ENCODE measurements at places on chromosomes 16 and 17.

GRCh38 chr17:9181640-9182039 lies 160.3 kb downstream of the NTN1 start:
- no peak for DNase-seq

GRCh38 chr17:74850310-74850709 lies 9.4 kb downstream of the GRIN2C start:
- DNase-seq: no peak

GRCh38 chr17:80151333-80151732 lies 4.4 kb upstream of the EIF4A3 start:
- no peak for DNase-seq

DNA sequence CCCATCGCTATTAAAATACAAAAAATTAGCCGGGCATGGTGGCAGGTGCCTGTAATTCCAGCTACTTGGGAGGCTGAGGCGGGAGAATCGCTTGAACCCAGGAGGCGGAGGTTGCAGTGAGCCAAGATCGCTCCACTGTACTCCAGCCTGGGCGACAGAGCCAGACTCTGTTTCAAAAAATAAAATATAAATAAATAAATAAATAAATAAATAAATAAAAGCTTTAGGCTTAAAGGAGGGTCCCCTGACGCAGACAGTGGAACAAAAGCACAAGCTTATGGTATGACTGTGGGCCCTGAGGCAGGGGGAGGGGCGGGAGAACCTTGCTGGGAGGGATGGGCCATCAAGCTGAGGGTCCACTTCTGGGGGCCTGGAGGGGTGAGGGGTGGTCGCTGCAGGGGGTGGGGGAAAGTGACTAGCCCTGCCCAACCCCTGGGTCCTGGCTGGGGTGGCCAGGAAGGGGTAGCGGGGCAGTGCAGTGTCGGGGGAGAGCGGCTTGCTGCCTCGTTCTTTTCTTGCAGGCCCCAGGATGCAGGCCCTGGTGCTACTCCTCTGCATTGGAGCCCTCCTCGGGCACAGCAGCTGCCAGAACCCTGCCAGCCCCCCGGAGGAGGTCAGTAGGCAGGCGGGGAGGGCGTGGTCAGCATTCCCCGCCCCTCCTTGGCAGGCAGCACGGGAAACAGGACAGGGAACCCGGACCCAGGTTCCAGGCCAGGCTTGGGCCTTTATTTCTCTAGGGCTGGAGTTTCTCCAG lies 4.7 kb downstream of the SERPINF1 start:
- DNase-seq: no peak

DNA sequence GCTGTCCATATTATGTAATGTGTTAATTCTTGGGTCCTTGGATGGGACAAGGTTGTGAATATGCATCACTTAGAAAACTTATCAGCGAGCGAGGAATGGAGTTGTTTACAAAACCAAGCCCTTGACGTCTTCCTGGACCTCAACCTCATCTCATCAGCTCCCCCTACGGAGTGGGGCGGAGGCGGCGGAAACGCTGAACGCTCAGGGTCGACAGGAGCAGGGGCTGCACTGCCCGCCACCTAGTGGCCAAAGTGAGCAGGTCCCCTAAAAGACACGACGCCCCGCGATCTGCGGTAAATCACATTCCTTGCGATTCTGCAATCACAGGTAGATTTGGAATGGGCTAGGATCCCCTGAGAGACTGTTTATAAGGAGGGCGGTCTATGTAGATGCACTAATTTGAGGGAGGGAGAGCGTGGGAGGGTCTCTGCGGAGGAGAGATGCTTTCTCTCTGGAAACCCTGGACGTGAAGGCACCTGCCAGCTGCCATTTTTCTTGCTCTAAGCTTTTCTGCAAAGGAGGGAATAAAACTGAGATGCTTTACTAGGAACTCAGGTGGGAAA lies 5.4 kb upstream of the ICAM2 start:
- DNase-seq: peak; percentile 10

DNA sequence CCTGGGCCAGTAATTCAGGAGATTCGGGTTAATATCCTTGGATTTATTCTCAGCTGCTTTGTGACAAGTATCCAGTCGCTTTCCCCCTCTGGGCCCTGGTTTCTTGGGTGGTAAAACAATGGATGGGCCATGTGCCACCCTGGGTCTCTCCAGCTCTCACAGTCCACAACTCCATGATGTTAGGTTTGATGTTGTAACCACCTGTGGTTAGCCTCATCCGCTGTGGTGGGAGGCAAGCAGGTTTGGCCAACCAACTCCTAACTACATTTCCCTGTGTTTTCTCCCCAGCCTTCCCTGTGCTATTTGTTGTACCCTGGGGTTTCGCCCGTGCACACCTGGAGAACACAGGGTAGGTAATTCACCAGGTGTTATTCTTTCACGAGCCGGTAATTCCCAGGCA lies 35.1 kb downstream of the GLP2R start:
- no peak for DNase-seq

GRCh38 chr17:42276609-42277341 lies 584 bp upstream of the STAT5B start:
- DNase-seq: no peak

Measured in NCI-H187 treated with DMSO at 0.1 percent for 48 hours (cell line).